NCI-H774 (cell line): ENCODE measurements at places on chromosomes 16 and 17.

DNA sequence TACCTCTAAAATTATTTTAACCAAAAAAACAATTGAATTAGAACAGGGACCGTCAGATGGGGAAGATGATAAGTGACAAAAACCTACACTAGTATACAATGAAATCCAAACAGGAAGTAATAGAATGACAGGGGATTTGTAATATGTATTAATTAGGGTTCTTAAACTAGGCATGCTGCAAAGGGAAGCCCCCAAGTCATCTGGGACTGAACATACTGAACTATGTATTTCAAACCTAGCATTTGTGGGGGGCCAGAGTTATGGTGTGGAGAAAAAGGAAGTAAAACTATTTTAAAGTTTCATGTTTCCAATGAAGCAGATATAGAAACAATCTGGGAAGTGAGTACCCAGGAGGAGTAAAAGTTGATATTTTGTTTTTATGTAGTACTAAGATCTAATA lies 133.2 kb upstream of the HS3ST3A1 start:
- DNase-seq, result no peak

GRCh38 chr17:79280866-79281572 lies 206.4 kb downstream of the ENGASE start:
- no peak for DNase-seq

DNA sequence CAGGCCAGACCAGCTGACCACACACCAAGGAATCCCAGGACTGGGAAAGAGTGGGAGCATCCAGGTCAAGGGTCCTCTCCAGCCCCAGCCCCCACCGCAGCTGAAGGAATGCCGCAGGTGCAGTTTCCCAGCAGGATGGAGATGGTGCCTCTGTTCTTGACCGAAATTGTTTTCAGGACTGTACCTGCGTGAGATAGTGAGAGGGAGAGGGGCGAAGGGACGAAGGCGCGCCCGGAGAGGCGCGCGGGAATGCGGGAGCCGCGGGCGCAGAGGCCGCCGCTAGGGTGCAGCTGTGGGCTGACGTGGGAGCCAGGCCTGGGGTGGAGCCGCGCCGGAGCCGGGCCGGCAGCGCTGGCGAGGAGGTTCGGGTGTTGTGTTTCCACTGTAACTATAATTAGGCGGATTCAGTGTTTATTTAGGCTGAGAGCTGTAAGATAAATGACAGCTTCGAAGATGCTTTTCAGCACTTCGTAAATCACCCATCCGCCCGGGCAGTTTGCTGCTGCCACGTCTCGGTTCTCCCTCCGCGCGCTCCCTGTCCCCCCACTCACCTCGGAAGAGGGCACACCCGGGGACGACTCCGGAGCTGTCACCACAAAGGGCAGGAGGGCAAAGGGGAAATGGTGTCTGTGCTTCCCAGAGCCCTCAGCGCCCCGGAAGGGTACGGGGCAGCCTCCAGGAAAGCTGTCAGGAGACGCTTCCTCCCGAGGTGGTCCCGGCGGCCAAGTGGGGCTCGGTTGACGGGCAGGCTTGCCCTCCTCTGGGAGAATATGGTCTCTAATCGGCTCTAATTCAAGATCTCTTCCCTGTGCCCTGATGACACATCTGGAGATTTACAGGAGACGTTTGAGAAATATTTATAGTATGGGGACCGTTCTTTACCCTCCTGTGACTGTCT lies 38.2 kb downstream of the HOXB1 start:
- DNase-seq, result peak; percentile 91

GRCh38 chr16:57676553-57677085 lies 8.5 kb downstream of the ADGRG3 start:
- DNase-seq, result no peak

DNA sequence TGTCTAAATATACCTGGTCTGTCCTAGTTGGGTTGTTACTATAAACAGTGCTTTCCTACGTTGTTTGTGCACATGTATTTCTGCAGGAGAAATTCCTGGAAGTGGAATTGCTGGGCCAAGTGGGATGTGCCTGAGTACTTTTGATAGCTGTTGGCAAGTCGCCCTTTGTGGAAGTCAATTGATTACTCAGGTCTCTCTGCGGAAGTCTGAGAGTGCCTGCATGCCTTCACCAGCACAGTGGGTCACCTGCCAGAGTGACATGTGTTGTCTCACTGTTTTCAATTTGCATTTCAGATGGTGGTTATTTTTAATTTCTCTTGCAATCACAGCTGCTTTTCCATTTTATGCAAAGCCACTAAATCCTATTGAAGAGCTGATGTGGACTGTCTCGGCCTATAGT lies 2.3 kb upstream of the MVD start:
- DNase-seq, result no peak

- DNase-seq, result no peak
Observed at GRCh38 chr16:81921843-81922584, 89.3 kb downstream of the SDR42E1 start.

DNA sequence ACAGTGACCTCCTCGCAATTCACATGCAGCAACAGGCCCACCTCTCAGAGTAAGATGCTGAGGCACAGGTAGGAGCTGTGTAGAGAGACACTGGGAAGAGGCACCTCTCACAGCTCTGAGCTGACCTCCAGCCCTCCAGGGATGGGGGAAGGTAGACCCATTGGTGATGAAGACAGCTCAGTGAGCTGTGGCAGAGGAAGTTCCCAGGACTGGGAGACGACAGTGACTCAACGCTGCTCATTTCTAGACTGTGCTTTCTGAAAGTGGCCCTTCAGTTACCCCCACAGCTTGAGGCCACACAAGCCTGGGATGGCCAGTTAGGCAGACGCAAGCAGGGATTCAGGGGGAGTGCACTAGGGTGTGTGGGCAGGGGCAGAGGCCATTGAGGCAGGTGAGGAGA lies 2073.2 kb downstream of the TP53TG3F start:
- DNase-seq, result no peak

GRCh38 chr16:8544406-8544805 lies 45.9 kb downstream of the TMEM114 start:
- no peak for DNase-seq

DNA sequence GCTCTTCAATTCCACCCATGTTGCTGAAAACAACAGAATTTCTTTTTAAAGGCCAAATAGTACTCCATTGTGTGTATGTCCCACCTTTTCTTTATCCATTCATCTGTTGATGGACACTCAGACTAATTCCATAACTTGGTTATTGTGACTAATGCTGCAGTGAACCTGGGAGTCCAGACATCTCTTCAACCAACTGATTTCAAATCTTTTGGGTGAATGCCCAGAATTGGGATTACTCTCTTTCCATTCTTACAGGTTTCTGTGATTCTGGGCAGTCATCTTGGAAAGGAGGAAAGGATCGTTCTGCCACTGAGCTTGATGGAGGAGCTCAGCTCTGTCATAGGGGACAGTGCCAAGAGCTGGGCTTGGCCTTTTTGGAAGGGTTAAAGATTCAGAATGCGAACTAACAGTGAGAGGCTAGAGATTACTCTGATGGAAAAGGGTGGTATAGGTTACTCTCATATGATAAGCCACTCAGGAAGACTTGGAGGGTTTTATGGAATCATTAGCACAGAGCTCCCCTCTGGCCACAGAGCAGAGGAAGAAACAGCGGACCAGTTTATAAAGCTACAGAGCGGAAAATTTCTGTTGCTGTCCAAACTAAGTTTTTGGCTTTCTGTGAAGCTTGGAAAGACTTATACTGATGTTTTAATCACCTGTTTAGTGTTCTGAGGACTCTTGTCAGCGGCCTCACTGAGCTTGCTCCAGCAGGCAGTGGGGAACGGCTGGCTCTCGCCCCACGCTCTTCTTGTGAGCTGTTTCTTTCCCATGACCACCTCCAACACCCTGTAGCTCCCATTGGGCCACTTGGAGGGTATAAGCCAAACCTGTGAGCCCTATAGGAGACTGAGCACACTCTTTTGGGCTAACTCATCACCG lies 48.3 kb downstream of the HIC1 start:
- DNase-seq, result no peak

GRCh38 chr17:31788571-31788946 lies 70.5 kb downstream of the COPRS start:
- DNase-seq, result no peak

DNA sequence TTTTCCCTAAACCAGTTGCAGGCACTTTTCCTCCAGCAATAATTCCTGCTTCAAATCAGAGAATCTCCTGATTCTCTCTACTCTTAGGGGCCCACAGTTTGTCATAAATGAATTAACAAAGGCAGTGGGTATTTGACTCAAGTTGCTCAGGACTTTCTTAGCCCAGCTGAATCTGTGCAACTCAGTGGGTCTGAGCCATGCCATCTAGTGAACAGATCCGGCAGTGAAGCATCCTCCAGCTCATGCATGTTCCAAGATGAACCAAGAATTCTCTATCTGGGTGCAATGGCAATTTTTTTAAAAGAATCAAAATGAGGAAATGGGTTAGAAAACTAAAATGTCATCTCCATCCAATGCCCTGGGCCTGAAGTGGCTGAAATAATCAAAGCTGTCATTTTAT lies 575.2 kb upstream of the CDH11 start:
- DNase-seq, result no peak

- no peak for DNase-seq
Observed at GRCh38 chr17:42553161-42553818, 567 bp downstream of the HSD17B1 start.

DNA sequence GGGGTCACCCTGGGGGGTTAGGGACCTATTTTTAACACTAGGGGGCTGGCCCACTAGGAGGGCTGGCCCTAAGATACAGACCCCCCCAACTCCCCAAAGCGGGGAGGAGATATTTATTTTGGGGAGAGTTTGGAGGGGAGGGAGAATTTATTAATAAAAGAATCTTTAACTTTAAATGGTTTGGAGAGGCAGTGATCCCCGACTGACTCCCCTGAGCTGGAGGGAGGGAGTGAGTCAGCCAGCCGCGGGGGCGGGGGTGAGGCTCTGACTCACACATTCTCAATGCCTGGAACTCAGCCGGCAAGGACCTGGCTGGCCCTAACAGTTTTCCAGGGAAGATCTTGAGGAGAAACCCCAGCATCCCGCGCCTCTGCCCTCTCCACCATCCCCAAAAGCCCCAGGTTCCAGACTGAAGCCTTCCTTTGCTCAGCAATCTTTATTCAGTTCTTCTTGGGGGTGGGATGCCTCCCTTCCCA lies 1.5 kb downstream of the HCFC1R1 start:
- no peak for DNase-seq

GRCh38 chr16:55406651-55407050 lies 72.3 kb upstream of the MMP2 start:
- DNase-seq, result no peak

DNA sequence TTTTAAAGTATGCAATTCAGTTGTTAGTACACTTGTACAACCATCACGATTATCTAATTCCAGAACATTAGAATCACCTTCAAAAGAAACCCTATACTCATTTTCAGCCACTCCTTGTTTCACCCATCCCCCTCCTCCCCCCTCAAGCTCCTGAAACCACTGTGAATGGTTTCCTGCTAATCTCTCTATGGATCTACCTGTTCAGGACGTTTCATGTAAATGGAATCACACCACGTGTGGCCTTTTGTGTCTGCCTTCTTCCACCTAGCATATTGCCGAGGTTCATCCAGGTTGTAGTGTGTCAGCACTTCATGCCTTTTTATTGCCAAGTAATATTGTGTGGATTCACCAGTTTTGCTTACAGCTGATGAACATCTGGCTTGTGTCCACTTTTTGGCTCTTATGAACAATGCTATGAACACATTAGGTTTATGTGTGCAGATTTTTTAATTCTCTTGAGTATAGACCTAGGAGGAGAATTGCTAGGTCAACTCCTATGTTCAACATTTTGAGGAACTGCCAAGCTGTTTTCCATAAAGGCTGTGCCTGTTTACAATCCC lies 17.8 kb downstream of the EIF4A3 start:
- no peak for DNase-seq

GRCh38 chr16:16166085-16166484 lies 57.2 kb downstream of the ABCC6 start:
- DNase-seq, result no peak

GRCh38 chr16:28891964-28892890 lies 13.9 kb downstream of the ATP2A1 start:
- DNase-seq, result no peak

GRCh38 chr16:8905168-8905762 lies 23.1 kb downstream of the LITAFD start:
- DNase-seq, result no peak

- no peak for DNase-seq
Observed at GRCh38 chr16:73710526-73710925, 586.1 kb upstream of the PSMD7 start.

GRCh38 chr16:54282202-54282927 lies 4.2 kb downstream of the IRX3 start:
- no peak for DNase-seq

GRCh38 chr17:1122533-1123392 lies 57.0 kb downstream of the ABR start:
- DNase-seq, result no peak

DNA sequence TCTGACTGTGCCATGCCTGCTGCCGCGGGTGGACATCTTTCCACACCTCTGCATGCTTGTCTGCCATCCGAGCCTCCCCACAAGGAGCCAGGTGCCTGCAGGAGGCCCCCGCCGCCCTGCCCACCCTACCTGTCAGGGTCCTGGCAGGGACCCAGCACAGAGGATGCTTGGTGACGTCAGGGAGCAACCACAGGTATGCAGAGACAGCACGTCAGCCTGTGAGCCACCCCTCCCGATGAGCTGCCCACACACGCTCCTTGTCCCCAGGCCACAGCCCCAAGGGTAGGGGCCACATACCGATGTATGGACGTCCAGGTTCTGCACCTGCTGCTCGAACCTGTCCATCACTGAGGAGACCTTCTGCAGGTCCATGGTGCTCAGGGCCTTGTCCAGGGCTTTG lies 10.6 kb downstream of the CHMP1A start:
- DNase-seq, result no peak

- no peak for DNase-seq
Observed at GRCh38 chr17:83053739-83054451, 25.5 kb upstream of the METRNL start.

DNA sequence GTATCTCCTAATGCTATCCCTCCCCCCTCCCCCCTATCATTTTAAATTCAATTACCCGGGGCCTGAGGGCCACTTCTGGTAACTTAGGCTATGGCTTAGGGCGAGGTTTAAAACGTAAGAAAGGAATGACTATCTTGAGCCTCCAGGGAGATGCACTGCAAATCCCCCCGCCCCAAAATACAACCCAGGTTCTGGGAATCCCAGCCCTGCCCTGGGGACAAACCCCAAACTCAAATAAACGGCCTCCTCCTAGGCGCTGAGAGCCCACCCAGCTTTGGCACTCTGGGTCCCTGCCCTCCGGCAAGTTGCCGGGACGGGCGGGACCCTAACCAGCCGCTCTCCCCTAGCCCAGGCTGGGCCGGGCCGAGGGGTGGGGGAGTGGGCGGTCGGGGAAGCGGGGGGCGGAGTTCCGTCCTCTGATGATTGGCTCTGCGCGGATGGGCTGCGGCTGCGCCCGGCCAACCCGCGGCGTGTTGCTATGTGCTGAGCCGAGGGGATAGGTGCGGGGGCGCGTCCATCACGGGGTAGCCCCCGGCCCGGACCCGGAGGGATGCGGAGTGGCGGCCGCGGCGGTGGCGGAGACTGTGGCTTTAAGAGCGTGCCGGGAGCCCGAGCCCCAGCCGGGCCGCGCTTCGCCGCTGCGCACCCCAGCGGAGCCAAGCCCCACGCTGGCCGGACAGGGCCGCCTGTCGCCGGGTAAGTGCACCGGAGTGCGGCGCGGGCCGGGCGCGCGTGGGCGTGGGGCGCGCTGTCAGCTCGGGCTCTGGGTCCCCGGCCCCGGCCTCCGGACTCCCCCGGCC lies at the start of gene YPEL2:
TSS of gene YPEL2 (plus strand) at position 527 of the 800 bp plus-strand sequence. CDS start 21,755 bp downstream, outside the sequence.
- DNase-seq, result peak; percentile 94
